ENCODE measurements at places on chromosomes 2 and 18.

DNA sequence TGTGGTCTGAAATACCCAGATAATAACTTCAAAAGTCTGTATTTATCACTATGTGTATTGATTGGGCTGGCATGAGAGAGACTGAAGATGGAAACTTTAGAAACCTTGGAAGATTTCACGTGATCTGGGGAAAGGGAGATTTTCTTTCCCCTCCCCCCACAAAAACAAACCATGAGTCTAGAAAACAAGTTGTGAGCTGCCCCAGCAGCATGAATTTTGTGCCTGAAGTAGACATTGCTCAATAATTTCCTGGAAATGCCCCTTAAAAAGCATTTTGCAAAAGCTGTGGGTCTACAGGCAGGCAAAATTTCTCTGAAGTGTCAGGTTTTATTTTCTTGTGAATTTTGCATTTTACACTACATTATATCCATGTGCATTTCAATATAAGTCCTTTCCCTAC lies 101.8 kb downstream of the ETAA1 start:
- no peak for DNase-seq

DNA sequence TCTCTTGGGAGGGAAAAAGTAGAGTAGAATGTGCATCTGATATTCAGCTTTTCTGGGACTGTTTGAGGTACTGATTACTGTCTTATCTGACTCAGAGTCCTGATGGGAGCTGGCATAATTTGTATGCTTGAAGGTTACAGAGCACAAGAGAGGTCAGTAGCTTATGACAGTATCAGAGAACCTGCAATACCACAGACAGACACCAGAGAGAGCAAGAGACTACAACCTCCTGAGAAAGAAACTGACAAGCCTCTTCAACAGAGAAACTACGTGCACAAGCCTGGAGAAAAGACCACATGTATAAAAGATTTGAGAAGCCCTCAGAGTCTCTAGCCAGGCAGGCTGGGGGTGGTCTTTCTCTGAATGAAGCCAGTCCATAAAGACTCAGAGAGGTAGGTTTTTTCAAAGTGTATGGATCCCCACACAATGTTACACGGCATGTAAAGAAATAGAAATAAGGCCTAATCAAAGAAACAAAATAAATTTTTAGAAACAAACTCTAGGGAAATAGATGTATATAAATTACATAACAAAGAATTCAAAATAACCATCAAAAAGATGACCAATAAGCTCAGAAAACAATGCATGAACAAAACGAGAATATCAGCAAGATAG lies 568.3 kb downstream of the LRRTM4 start:
- DNase-seq, result no peak

DNA sequence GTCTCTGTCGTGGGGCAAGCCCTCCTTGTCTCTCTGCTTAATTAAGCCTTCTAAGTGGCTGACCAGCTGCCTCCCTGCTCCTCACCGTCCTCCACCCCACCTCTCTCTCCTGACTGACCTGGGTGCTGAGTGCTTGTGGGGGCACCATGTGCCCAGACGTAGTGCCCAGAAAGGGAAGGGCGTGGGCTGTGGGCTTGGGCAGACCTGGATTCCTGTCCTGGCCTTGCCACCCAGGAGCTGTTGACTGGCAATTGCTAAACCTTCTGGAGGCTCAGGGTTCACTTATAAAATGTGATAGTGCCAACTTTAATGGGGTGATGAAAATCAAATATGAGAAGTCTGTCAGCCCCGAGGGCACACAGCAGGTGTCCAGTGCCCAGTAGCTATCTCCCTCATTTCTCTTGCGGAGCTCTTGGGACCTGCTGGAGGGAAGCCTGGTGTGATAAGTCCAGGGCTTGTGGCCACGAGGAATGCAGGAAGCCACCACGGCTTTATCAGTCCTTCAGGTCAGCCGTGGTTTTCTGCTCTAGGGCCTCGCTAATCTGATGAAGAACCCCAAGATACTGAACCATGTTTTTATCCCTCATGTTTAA lies 22.0 kb upstream of the INHBB start:
- no peak for DNase-seq

- no peak for DNase-seq
Measured at GRCh38 chr18:22088029-22088428, 81.4 kb upstream of the GATA6 start.

DNA sequence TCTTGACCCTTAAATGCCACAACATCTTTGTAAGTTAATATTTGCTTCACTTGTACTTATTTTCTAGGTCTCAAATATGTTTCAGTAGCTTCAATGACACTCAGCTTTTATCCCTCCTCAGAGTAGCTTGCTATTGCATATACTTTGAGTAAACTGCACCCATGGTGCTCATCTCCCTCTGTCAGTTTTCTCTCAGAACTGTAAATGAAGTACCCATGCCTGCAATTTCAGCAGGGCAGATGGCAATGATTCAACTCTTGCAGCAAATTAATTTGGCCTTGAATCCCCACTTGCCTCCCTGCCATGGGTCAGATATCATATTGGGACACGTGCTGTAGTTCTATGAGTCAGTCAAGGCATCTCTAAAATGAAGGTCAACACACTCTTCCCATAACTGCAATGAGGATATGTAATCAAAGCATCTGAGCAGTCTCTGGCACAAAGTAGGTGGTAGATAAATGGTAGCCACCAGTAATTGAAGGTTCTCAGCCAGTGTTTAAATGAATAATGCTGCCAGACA lies 225.8 kb downstream of the PIEZO2 start:
- no peak for DNase-seq

DNA sequence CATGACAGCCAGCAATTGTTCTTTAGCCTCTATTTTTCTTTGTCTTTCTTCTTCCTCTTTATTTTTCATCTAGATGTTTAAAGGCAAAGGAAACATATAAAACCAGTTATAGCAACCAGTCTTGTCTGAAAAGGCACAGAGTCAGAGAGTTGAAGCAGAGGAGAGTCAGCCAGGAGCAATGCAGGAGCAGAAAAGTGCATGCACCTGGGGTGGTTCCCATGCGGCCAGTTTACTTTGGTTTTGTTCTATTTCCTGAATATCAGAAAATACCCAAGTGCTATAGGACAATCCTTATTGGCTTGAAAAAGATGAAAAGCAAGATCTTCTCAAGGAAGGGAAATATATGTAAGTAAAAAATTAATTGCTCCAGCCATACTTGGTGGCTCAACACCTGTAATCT lies 44.9 kb downstream of the CFAP210 start:
- no peak for DNase-seq

DNA sequence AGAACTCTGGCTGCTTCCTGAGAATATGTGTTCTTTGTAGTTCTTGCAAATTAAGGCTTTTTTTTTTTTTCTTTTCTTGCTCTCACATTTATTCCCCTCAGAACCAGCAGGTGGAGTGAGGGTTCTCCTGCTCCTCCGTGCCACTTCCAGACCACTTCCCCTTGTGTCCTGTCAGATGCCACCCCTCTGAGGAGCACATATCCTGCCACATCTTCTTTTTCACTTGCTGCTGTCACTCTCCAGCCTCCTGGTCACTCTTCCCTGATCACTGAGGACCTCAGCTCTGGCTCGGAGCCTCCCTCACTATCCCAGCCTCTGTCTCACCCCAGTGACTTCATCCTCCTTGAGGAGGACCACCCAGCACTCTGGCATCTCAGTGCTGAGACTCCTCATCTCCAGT lies 100.5 kb downstream of the TACR1 start:
- no peak for DNase-seq

- no peak for DNase-seq
Measured at GRCh38 chr2:219713110-219713509, 85.7 kb downstream of the SLC4A3 start.

DNA sequence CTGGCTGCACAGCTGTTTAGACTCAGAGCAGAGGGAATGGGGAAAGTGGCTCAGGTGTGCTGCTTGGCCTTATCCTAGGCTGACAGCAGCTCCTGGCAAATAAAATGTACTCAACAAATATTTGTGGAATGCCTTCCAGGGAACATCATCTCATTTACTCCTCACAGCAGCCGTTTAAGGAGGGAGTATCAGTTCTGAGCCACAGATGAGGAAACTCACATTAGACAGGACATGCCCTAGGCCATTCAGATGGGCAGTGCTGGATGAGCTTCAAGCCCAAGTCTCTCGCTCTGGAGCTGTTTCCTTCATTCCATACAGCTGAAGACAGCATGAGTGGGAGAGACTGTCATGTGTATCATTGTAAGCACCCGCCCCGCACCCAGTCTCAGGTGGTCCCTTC lies 129.6 kb upstream of the CNGA3 start:
- DNase-seq, result no peak

GRCh38 chr2:7131261-7131660 lies 214.0 kb downstream of the RNF144A start:
- DNase-seq, result no peak

DNA sequence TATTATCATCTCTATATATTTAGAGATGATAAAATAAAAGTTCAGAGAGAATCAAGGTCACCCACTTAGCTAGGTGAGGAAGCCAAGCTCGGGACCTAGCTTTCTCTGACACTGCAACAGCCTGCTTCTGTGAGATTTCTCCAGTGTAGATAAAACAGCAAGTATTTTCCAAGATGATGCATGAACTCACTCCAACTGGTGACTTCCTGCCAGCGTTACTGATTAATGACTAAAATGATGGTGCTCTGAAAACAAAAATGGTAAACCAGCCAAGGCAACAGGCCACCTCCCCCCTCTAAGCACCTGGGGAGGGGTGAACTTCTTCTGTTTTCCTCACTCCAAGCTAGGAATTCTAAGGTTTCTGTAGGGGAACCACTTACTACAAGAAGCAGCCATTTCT lies 510.2 kb upstream of the ID2 start:
- DNase-seq, result no peak

DNA sequence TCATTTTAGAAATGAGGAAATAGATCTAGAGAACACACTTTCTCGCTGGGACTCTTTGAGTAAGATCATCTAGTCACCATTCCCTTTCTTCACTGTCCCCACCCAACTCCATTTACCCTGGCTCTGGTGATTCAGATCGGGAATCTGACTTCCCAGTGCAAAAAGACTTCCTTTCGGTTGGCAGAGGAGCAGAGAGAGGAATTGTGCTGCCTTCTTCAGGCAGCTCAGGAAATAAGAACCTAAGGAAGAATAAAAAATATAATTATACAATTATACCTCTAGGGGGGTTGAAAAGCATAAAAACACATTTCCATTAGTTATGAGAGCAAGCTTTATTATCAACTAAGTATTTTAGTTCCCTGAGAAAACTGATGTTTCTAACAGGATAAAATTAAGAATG lies 9.3 kb upstream of the MPP4 start:
- no peak for DNase-seq

DNA sequence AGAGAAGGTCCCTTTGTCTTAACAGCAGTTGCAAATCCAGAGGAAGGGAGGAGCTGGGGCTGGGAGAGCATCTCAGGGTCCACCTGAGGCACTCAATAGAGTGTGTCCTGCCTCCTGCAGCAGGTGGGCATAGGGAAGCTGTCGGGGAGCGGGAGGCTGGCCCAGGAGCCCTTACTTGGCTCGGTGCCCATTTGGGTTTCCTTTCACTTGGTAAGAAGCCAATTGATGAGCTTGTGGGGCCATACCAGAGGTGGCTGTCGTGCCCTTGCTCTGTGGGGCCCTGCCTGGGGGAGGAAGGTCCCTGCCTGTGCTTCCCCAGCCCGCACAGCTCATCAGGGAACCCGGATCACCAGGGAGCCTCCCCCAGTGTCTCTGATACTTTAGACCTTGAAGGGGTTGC lies 229.7 kb downstream of the DYSF start:
- DNase-seq, result no peak

DNA sequence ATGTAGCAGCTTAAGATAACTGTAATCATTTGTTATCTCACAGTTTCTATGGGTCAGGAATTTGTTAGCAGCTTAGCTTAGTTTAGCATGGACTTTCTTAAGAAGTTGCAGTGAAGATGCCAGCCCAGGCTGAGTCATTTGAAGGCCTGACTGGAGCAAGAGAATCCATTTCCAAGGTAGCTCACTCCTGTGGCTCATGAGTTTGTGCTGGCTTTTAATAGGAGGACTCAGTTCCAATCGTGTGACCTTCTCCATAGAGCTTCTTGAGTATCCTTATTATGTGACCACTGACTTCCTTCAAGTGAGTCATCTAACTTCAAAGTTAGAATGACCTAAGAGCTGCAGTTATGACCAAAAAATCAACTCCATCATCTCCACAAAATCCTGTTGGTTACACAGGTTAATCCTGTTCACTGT lies 1.4 kb downstream of the GPATCH11 start:
- DNase-seq, result no peak

GRCh38 chr2:46175419-46175818 lies 121.8 kb upstream of the EPAS1 start:
- DNase-seq, result no peak

DNA sequence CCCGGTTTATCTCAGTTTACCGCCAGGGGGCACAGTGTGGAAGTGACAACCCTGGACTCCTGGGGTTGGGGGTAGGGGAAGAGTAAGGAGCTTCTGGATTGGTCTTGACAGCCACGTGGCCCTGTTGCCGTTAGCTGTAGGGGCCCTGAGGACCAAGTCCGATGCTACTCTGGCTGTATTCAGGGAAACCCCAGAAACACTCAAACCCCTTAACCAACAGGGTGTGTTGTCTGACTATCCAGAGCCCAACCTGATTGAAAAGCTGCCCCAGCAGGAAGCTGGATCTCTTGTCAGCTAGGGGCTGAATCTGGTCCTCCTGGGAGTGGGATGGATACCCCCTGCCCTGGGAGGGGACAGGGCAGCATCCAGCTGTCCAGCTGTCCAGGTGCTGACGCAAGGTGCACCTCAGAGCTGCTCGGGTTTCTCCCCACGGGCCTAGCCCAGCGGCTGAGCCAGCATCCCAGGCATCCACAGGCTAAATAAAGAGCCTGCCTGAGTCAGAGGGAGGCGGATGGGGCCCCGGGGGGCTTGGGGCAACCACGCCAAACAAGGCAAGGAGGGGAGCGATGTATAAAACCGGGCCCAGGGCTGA lies 3.1 kb upstream of the GMPPA start:
- DNase-seq, result no peak

- no peak for DNase-seq
Measured at GRCh38 chr18:23927821-23928746, 86.5 kb upstream of the TTC39C start.

Measured in stimulated activated CD8-positive, alpha-beta memory T cell treated with anti-CD3 and anti-CD28 coated beads, Interleukin-4, amount 100 ng/mL, for 1 hour (primary cell).